Activated T-helper 1 cell treated with Interleukin-2 at 50 U/mL for 16 hours (primary cell): ENCODE measurements at places on chromosomes 6 and 20.

- DNase-seq: no peak
These were observed 8.0 kb downstream of the LAMA5 start for GRCh38 chr20:62359043-62359490.

DNA sequence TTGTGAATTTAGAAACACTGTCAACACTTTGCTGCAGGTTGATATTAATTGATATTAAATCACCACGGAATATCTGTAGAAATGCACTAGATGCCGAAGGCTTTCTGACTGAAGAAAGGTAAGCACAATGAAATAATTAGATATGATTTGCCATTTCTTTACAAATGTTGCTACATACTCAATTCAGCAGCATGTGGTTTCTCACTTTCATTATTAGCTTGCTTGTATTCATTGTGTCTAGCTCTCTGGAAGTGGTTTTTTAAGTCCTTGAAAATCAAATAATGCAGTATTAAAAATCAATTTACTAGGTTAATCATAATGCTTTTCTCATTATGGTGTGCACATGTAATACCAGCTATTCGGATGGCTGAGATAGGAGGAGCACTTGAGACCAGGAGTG, 231.3 kb upstream of the MARCKS start:
- DNase-seq: no peak

- DNase-seq: no peak
These were observed 52.7 kb downstream of the PYGB start for GRCh38 chr20:25300496-25301170.

DNA sequence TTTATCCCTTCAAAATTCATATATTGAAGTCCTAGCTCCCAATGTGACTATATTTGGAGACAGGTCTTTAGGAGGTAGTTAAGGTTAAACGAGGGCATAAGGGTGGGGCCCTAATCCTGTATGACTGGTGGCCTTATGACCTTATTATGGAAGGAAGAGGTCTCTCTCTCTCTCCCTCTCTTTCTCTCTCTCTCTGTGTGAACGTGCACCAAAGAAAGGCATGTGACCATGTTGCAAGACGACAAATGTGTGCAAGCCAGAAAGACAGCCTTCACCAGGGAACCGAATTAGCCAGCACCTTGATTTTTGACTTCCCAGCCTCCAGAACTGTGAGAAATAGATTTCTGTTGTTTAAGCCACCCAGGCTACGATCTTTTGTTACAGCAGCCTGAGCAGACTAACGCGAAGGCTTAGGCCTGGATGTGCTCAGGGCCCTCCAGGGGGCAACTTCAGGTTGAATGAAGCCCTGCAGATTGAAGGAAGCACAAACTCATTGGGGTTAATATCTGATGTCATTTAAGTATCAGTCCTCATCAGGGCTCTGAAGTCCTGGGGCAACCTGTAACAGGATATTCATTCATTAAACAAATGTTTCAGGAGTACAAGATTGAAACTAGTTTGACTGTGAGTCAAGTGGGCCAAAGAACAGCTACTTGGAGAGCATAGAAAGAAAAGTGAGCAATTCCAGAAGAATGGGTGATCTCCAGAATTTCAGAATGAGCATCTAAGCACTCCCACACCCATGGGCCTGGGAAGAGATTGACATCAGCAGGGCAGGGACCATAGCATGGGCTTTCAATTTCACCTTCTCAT, 157.4 kb upstream of the TNFAIP3 start:
- no peak for DNase-seq

GRCh38 chr6:113978084-113978675, 7.2 kb upstream of the HDAC2 start:
- no peak for DNase-seq

DNA sequence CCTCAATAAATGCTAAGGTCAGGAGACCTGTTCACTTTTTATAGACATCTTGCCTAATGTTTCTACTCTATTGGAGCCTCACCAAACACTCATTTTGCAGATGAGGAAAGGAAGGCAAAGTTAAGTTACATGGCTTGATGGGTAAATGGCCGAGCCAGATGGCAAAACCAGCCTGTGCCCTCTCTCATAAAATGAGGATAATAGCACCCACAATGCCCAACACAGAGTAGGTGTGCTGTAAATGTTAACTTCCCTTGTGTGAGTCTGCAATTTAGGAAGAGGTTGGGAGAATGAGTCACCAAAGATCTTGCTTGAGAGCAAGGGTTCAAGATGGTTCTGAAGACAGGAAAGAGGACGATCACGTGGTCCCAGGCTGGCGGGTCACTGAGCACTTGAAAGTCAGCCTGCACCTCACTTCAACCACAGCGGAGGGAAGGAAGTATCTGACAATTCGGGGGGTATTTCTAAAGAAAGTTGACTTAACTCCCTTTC, 3.3 kb downstream of the KCNK5 start:
- peak; percentile 10 for DNase-seq

DNA sequence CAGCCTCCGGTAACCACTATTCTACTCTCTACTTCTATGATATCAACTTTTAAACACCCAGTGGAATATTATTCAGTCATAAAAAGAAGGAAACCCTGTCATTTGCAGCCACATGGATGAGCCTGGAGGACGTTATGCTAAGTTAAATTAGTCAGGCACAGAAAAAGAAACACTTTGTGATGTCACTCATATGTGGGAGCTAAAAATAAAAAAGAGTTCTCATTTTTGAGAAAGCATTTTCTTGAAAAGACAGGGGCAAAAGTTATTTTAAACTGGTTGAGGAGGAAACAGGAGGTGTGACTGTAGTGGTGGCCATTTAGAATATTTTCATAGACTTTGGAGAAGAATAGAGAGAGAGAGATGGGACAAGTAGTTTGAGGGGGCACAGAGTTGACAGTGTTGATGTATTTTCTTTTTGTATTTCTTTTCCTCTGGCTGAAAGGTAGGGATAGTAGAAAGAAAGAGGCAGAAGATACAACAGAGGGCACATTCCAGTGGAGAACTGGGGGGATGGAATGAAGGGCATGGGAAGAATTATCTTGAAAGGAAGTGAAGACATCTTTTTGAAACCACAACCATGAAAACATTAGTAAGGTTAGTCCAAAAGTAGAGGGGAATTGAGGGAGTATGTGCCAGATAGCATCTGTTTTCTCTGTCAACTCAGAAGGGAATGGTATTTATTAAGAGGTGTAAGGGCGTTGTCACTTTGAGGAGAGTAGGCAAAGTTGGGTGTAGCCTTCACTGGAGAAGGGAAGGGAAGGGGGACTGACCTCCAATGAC, 181.3 kb upstream of the GMDS start:
- no peak for DNase-seq

- no peak for DNase-seq
These were observed 327.2 kb downstream of the CBLN4 start for GRCh38 chr20:55678126-55678525.

GRCh38 chr20:63066506-63067265, 59.9 kb upstream of the BHLHE23 start:
- no peak for DNase-seq

DNA sequence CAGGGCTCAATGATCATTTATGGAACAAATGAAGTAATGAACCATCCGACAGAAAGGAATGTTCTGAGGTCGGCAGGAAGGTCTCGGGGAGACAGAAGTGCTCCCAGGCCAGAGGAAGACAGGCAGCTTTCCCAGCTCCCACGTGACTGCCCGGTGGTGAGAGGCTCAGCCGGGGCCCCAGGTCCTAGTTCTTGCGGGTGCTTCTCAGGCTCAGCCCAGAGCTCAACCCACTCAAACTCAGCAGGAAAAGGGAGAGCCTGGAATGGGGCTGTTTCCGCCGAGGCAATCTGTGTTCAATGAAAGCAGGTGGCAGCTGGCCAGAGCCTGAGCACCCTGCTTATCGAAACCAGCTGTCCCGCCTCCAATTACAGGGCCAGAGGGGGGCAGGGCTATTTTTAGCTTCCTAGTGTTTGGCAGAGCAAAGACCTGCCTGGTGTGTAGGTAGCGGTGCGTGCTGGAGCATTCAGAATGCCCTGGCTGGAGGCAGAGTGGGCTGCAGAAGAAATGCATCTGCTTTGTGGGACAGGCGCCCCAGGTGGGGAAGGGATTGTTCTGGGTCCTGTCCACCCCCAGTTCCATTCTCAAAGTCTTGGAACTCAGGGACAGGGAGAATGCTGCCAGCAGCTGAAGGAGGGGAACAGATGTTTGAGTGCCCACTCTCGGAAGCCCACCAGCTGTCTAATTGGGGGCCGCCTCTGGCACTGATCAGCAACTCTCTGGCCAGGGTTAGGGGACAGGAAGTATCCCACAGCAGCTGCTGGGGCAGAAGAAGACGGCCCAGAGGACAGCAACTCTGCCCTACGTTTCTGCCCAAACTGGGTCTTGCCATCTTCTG, 145.1 kb downstream of the PREX1 start:
- no peak for DNase-seq

GRCh38 chr6:135145063-135145800, 35.9 kb upstream of the MYB start:
- no peak for DNase-seq
